Lung (tissue), 17 donors: ENCODE measurements at places on chromosomes 1 and 21. TPM values are rescaled to one million over a fixed set of nuclear protein-coding genes. Genes with fewer than 3 reads are reported as not detected.

ZMPSTE24 gene
- 17.2 TPM for polyA plus RNA-seq

DNA sequence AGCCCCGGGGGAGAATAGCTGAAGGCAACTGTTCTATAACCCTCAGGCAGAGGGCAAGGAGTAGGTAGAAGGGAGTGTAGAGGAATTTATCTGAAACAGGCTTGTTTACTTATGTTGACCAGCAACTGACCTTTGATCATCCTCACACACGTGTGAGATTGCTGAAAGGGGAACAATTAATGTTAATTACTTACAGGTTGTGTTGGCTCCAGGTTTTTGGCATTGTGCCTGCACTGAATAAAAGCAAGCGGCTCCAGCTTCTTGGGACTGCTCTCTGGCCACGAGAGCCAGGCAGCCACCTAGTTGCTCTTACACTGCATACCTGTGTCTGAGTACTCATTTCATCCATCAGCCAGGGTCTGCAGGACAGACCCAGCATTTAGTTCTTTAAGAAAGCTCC is 41.3 kb upstream of the ARHGEF10L start:
- DNase-seq, result no peak

SELE gene
- 2.1 TPM for polyA plus RNA-seq

BMP8A gene
- polyA plus RNA-seq, result not detected

- peak; percentile 37 for DNase-seq
Measured at GRCh38 chr1:163875927-163876320, 554.2 kb downstream of the NUF2 start.

- peak; percentile 33 for DNase-seq
Measured at GRCh38 chr21:42037943-42038342, 27.8 kb upstream of the ZBTB21 start.

LENEP gene
- 0.31 TPM for polyA plus RNA-seq

DNA sequence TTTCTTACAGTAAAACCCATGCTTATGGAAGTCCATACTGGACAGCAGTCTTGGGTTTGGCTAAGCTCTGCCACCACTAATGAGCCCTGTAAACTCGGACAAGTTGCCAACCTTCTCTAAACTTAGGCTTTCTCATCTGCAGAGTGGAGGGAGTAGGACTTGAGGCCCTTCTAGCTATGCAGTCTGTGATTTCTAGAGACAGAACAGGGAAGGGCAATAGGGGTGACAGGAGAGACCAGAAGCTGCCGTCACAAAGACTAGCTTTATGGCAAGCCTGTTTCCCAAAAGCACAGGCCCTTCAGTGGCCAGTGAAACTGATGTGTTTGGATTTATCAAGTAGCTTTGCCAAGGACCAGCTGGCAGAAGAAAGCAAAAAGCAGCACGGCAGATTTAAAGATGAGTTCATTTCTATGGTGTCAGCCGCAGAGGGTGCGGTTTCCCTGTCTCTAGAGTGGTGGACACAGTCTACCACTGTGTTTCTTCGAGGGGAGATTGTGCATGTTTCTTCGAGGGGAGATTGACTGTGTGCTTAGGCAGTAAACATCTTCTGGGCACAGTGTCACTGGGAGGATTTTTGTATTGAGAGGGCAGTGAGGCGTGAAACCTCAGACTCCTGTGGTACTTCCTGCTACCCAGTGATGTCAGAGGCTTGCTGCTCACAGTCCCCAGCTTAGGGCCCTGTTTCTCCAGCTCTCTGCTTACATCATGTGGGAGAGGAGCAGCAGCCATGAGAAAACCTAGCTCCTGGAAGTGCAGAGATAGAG is 119.0 kb downstream of the ROR1 start:
- peak; percentile 37 for DNase-seq
